Stimulated activated CD4-positive, alpha-beta T cell treated with anti-CD3 and anti-CD28 coated beads, Interleukin-4, amount 100 ng/mL, for 48 hours (primary cell): ENCODE measurements at places on chromosomes 7 and 10.

GRCh38 chr10:127148933-127149220 is 47.5 kb downstream of the INSYN2A start:
- no peak for DNase-seq

GRCh38 chr7:93359520-93360198 is 127.5 kb downstream of the VPS50 start:
- no peak for DNase-seq

DNA sequence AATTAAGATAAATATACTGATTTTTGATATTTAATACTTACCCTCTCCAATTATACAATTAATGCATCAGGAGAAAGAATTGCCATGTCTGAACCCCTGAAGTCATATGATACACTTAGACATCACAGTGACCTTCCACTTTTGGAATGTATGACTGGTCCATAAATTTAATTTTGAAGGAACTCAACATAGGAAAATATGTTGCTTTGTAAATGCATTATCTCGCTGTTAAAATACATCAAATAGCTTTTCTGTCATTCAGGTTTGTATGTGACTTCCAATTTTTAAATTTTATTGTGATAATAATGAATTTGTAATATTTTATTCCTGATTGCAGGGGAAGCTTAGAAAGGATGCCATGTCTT is 631.9 kb upstream of the ANKRD30A start:
- DNase-seq, result no peak

- DNase-seq, result no peak
Measured at GRCh38 chr7:81430150-81430549, 339.7 kb downstream of the HGF start.

DNA sequence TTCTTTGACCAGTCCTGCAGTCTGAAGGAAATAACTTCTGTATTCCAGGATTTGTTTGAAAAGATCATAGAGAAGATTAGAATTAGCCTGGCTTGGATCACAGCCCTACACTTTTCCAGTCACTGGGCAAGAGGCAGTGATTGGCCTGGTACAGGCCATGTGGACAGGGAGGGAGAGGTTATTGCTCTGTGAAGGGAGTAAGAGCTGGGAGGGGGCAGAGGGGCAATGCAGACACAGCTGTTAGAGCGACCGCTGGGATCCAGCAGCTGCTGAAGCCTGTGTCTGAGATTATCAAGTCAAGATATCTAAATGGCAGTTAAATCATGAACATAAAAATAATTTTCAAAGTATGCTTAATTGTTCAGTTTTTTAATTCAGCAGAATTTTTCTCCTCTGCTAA is 257.3 kb downstream of the SDK1 start:
- DNase-seq, result no peak

GRCh38 chr7:129494041-129494440 is 8.3 kb upstream of the SMKR1 start:
- no peak for DNase-seq
